ENCODE measurements at places on chromosomes 13 and 19.

DNA sequence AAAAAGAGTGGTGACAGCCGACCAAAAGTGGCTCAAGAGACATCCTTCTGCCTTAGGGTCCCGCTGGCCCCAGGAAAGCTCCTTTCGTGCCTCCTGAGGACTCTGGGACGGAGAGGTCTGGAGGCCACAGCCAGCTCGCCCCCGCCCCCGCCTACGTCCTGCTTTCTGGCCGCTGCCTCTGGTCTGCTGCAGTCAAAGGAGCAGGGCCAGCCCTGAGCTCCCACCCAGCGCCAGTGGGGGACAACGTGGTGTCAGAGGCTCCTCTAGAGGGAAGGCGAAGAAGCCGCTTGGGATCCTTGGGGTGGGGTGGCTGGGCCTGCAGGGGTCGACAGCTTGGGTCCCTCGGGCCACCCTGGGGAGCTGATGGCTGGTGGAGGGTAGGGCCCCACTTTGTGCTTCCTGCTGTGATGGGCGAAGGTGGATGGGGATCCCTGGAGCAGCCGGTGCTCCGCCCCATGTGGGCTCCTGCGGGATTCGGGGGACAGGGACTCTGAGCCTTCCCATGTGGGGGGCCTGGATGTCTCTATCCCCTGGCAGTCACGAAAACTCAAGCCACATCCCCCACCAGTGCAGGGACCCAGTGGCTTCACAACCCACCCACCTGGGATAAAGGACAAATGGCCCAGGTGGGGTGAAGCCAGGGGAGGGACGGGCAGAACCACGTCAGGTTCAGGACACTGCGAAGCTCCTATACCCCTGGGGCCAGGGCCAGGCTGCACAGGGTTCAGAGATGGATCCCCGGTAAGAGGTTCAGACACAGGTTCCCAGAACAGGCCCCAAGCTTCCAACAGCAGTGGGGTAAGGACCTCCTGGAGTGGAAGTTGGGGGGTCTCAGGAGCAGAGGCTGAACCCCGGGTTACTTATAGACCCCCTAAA lies 9.0 kb upstream of the DIRAS1 start:
- no peak for DNase-seq

GRCh38 chr13:21075011-21075378 lies 13.6 kb upstream of the LATS2 start:
- no peak for DNase-seq

GRCh38 chr19:13984875-13985741 lies 21.0 kb downstream of the RFX1 start:
- peak; percentile 69 for DNase-seq

DNA sequence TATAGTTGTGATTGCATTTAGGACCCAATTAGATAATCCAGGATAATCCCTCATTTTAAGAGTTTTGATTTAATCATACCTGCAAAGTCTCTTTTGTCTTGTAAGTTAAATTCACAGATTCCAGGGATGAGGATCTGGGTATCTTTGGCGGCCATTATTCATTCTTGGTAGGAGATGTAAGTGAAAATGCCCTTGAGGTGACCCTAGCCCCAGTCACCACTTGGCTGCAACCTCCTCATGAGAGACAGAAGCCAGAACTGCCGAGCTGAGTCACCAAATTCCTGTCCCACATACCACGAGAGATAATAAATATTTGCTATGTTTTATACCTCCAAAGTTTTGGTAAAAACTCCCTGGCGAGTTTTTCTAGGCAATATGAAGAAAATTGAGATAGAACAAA lies 389.4 kb downstream of the RFC3 start:
- no peak for DNase-seq

DNA sequence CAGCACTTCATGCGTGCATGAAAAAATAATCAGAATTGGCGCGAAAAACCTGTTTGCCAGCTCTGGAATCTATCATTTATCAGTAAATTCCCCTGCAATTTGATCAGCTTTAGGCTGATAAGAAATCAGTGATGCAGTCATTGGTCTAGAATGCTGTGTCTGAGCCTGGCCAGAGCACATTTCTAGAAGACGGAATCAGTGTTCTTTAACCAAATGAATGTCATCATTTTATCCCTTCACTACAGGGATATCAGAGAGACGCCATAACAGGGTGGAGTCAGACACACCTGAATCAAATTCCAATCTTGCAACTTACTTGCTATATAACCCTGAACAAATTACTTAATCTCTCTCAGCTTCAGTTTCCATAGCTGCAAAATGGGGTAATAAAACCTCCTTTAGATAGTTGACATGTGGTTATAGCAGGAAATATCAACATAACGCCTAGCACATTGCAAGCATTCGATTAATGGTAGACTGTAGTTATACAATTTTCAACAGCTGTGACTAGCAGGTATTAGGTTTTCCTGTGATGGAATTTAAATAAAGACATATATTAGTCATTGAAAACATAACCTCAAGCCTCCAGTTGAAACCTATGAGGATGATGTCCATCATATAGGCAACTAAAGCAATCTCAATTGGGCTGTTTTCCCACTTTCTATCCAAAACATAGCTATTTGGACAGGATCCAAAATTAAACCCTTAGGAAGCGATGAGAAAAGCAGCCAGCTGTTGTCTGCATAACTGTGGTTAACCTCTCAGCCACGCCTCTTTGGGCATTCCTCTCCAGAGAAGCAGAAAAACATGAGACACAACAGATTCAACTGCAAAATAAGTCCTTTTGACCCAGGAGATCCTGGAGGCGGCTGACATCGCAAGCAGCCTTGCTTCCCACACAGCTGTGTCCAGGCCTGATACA lies 51.6 kb upstream of the UBL3 start:
- peak; percentile 71 for DNase-seq

DNA sequence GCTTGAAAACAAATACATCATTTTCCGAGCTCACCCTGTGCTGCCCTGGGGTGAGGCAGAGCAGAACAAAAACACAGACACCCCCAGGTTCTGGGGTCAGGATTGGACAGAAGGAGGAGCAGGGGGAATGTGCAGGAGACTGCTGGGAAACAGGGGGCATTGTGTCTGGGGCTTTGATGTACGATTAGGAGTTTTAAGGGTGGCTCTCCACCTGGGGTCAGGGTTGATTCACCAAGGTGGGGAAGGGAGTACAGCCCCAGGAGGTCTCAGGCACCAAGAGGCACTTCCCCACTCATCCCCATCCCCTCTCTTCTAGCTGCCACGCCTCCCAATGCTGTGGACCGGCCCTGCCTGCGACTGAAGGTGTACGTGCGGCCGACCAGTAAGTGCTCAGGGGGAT lies 12.6 kb downstream of the EFNA2 start:
- DNase-seq: no peak

DNA sequence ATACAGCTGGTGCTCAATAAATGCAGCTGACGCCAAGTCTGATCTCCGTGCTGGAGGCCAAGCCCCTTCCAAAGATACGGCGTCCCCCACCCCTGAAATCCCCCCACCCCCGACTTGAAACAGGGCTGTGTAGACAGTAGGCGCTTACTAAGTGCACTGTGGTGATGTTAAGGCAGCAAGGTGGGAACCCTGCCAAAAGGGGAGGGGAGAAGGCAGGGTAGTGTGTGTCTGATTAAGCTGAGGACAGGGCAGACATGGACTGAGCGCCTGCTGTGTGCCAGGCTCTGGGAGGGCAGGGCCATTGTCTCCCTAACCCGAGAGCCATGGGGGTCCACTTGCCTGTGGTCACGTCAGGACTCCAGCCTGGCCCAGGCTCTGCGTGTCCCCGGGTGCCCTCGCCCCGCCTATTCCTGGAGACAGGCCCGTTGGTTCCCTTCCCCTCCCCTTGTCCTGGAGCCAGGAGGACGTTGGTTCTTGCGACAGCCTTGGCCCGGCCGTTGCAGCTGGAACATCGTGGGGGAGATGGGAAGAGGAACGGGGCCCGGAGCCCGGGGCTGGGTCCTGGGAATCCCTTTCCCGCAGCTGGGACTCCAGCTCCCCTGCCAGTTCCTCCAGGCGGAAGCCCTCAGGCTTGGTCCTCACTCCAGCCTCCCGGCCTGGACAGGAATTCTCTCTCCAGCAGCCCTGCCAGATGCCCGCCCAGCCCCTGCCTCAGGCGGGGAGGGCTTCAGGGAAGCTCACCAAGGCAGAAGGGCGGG lies 1.7 kb upstream of the ELANE start:
- peak; percentile 14 for DNase-seq

DNA sequence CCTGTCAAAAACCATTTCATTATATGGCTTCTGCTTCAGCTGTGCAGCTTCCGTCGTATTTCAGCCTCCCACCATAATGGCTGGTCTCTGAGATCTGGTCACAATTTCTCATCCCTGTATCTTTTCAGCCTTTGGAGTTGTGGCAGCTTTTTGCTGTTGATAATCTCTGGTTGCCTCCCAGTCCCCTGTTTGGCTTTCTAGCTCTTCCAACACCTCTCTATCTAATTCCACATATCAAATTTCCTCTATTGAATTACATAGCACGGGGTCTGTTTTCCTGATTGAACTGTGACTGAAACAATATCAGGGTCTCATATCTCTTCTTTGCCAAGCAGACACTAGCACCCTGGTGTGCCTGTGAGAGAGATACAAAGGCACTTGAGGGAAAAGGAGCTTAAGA lies 222.1 kb upstream of the OBI1 start:
- peak; percentile 34 for DNase-seq

DNA sequence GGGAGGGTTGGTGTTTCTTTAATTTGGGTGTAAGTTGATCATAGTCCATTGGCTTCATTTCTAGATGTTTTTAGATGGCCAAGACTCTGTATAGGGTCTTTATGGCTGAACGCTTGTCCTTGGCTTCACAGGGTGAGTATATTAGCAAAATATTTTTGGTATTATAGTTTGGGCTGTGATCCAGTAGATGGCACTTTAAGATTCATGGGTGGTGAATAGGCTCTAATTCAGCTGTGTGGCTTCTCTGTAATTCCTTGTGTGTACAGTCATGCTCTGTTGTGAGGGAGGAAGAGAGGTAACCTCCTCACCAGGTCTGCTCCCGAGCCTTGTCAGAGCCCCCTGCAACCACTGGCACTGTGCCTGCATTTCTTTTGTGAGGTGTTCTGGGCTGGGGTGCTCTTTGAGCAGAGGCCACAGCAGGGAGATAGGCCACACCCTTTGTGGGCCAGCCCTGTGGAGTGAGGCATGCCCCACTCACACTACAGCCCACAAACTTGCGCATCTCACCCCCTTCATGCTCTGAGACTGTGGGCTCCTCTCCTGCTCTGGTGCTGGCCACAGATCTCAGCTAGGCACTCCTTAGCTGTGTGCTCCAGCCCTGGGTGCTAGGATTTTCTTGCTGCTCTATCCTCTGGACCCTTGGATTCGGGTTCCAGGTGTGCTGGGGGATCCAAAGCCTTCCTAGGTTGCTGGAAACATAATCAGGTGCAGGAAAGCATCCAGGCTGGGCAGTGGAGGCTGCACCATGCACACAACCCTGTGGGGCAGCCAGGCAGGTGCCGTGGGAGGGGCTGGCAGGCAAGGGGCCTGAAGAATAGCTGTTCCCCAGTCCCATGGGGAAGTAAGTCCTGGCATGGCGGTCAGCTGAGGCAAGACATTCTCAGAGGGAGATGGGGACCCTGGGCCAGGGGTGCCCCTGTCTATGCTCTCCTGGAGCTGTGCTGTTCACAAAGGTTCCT lies 193.9 kb downstream of the GPC5 start:
- DNase-seq: no peak
